Right atrium auricular region (tissue), 2 donors: ENCODE measurements at places on chromosomes 12 and 14.
A peak's percentile ranks its signal among the peaks of the same experiment; 100 is the strongest.

GRCh38 chr14:91229743-91230200 is 14.7 kb downstream of the GPR68 start:
- no peak for DNase-seq

GRCh38 chr12:89157413-89157812 is 194.9 kb downstream of the DUSP6 start:
- DNase-seq, result no peak

DNA sequence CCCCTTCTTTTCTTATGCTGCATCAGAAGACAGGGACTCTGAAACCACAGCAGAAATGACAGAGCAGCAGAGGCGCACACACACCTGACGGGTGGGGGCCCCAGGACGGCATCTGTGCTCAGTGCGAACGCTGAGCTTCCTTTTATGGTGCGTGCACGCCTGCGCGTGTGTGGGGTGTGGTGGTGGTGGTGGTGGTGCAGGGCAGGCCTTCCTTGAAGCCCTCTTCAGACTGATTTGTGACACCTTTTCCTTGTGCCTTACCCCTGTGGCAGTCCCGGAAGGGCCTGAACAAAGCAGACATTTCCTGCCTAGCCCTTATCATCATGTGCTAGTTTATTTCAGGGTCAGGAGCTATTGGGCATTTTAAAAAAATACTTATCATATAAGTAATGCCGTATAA is 75.7 kb downstream of the TSPAN9 start:
- no peak for DNase-seq

GRCh38 chr14:104939666-104940410 is 15.2 kb downstream of the PLD4 start:
- no peak for DNase-seq

DNA sequence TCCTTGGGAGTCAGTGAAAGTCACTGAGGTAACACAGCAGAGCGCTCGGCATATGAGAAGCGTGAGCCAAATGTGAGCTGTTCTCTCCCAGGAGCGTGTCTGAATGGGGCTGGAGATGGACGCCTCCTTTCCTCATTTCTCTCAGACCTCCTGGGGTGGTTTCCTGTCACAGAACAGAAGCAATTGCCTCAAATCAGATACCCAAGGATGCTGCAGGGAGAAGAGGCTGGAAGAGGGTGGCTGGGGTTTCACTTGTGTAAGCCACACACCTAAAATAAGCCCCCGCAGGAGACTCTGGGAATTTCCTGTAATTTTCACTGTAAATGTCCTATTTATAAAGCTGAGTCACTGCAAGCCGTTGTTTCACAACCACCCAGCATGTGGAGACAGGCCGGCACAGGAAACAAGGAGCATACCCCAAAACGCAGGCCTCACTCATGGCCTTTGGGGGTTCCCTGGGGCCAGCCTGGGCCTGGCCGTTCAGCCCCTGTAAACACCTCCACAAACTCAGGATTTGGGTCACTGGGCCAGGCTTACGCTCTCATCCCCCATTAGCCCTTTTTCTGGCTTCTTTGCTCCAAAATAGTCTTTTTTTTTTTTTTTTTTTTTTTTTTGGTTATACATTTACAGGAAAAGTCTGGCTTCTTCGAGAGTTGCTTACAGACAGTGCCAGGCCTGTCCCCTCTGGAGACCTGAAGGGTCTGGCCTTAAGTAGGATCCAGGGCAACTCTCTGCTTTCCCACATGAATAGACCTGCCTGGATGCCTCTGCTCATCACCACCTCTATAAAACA is 55.3 kb downstream of the VCPKMT start:
- DNase-seq, result peak; percentile 79

DNA sequence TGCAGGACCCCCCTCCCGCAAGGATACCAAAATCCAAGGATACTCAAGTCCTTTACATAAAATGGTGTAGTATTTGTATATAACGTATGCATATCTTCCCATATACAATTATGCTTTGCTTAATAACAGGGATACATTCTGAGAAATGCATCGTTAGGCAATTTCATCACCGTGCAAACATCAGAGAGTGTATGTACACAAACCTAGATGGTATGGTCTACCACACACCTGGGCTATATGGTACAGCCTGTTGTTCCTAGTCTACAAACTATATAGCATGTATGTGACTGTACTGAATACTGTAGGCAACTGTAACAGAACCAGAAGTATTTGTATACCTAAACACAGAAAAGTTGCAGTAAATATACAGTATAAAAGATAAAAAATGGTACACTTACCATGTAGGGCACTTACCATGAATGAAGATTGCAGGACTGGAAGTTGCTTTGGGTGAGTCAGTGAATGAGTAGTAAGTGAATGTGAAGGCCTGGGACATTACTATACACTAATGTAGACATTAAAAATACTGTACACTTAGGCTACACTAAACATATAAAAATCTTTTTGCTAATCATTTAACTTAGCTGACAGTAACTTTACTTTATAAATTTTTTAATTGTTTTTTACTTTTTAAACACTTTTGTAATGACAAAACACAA is 141.1 kb downstream of the SLC41A2 start:
- DNase-seq, result no peak

- no peak for DNase-seq
These were observed 3.0 kb downstream of the ZBTB1 start for GRCh38 chr14:64507376-64508156.

GRCh38 chr12:38384816-38385378 is 68.3 kb downstream of the ALG10B start:
- DNase-seq, result no peak

DNA sequence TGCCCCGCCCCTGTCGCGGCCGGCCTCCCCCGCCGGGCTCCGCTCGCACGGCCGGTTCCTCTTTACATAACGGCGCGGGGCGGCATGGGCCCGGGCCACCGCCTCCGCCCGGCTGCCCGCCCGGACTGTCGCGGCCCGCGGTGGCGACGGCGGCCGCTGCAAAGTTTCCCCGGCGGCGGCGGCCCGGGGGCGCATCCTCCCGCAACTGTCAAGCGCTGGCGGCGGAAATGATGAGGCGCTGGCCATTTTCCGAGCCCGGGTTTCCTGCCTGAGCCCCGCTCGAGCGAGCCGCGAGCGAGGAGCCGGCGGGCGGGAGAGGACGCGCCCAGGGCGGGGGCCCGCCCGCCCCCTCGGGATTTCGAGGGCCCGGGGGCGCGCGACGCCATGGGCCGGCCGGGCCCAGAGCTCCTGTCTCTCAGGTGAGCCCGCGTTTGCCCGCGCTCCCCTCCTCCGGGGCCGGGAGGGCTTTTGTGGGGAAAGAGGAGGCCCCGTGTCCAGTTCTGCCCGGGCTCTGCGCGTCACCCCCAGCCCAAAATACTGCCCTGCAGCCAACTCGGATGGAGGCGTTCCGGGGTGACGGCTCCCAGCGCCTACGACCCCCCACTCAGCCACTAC is at the start of gene SH2B3:
Gene SH2B3, plus strand, starts transcription at position 65 of the 615 bp plus-strand sequence. CDS start 12,223 bp downstream, outside the sequence.
- DNase-seq, result no peak

- no peak for DNase-seq
These were observed 25.5 kb downstream of the TM7SF3 start for GRCh38 chr12:26988703-26989102.

DNA sequence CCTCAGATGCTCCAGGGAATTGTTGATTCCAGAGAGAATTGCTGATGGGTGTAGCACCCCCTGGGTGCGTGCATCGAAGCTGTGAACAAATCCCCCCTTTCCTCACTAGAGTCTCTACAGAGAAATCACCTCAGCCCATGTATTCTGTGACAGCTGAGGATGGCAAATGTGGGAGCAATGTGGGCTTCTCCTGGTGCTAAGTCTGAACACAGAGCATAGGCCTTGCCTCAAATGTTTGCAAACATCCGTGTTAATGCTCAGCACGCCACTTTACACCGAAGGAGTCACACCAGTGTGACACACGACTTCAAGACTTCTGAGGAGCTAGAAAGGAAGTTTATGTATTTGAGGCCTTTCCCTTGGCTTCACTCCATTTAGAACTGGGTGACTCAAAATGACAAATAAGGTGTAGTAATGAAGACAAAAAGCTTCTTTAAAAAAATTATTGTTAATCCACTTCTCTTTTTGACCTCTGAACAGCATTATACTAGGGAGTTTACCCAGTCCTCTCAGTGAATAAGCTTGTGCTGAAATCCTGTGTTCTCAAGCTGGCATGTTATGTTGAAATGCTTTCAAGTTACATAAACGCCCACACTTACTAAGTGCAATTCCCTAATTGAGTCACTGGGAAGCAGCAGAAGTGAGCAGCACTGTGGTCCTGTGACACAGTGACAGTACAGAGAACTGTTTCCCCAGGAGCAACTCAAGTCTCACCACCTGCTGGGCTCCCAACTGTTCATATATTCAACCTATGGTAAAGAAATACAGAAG is 92.9 kb downstream of the FAR2 start:
- peak; percentile 72 for DNase-seq

- no peak for DNase-seq
These were observed 228.9 kb upstream of the CAND1 start for GRCh38 chr12:67039995-67040860.

GRCh38 chr14:94571395-94571794 is 9.8 kb upstream of the SERPINA5 start:
- DNase-seq, result no peak

DNA sequence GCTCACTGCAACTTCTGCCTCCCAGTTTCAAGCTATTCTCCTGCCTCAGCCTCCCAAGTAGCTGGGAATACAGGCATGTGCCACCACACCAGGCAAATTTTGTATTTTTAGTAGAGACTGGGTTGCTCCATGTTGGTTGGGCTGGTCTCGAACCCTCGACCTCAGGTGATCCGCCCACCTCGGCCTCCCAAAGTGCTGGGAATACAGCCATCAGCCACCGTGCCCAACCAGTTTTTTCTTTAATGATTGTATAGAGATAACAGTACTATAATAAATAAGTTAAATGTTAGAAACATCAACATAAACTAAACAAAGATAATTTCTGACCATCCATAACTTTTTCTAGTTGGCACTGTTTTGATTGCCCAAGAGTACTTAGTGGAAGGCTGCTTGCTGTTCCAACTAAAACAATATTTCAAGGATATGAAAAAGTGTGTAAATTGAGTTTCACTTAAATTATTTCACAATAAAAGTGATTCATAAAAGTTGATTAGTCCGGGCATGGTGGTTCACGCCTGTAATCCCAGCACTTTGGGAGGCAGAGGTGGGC is 5.6 kb downstream of the GON7 start:
- DNase-seq, result no peak

DNA sequence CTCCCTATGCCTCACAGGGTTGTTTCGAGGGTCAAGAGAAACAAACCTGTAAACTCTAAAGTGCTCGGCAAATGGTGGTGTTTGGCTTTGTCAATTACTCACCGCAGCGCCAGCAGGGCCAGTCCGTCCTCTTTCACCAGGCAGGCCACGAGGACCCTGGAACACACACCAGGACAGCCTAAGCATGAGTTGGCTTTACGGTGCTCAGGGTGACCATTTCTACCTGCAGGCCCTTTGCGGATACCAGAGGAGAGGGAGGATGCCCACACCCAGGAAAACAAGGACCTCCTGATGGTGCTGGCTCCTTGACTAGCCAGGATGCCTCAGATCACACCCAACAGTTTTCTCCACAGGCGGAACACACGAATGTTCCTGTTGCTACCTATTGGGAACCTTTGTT is 11.5 kb downstream of the COL2A1 start:
- DNase-seq, result no peak

DNA sequence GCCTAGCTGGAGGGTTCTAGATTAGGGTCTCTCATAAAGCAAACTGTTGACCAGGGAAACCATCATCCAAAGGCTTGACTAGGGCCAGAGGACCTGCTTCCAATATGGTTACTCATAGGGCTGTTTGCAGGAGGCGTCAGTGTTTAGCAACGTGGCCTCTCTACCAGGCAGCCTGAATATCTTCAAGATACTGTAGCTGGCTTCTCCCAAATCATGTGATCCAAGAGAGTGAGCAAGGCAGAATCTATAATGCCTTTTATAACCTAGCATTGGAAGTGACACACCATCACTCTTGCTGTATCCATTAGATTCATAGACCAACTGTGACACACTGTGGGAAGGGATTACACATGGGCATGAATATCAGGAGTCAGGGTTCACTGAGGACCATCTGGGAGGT is 17.3 kb downstream of the TPH2 start:
- no peak for DNase-seq

- no peak for DNase-seq
These were observed 141.8 kb downstream of the MYRFL start for GRCh38 chr12:69966839-69967238.

DNA sequence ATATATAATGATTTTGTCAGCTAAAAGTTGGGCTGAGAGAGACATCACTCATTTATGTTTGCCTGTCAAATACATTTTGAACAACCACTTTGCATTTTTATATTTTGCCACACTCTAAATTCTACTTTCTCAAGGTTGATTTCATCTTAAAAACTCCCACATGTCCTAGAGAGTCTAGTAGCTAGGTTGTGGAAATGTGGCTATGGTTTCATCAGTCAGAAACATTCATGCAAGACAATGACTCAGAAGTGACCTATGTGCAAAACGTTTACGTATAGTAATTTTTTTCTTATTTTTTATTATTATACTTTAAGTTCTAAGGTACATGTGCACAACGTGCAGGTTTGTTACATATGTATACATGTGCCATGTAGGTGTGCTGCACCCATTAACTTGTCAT is 27.4 kb upstream of the PRKD1 start:
- DNase-seq, result no peak

GRCh38 chr12:87384226-87384625 is 645.0 kb downstream of the C12orf50 start:
- no peak for DNase-seq

- DNase-seq, result no peak
These were observed 101.2 kb downstream of the NELL2 start for GRCh38 chr12:44774815-44775411.

- DNase-seq, result no peak
These were observed 45.5 kb downstream of the SPATA7 start for GRCh38 chr14:88430976-88431375.

GRCh38 chr14:23569443-23570151 is 2.0 kb upstream of the AP1G2 start:
- no peak for DNase-seq

GRCh38 chr14:55747186-55747585 is 167.2 kb downstream of the KTN1 start:
- no peak for DNase-seq

DNA sequence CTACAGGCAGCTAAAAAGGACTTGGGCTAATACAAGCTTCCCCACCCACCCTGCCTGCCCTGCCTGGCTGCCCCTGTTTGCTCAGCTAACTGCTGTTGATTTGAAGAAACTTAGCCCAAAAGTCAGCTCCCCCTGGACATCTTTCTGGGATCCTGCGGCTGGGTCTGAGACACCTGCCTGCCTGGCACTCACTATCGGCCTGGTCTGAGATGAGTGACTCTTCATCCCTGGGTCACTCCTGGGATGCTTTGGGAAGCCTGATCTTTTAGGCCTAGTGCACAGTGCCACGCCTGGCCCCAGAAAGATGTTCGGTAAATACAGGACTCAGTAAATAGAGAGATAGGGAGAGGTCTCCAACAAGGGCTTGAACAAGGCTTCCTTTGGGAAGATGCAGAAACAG is 211.3 kb upstream of the DIO3 start:
- DNase-seq, result peak; percentile 13
